ENCODE measurements at places on chromosomes 11 and 22. TPM values are rescaled to one million over a fixed set of nuclear protein-coding genes. Genes with fewer than 3 reads are reported as not detected.

The KRTAP5-7 gene
- 1.5 TPM for total RNA-seq

- DNase-seq, result no peak
Observed at GRCh38 chr11:130899106-130899505, 17.2 kb downstream of the SNX19 start.

- DNase-seq, result no peak
Observed at GRCh38 chr22:27238935-27239510, 562.5 kb downstream of the MN1 start.

DNA sequence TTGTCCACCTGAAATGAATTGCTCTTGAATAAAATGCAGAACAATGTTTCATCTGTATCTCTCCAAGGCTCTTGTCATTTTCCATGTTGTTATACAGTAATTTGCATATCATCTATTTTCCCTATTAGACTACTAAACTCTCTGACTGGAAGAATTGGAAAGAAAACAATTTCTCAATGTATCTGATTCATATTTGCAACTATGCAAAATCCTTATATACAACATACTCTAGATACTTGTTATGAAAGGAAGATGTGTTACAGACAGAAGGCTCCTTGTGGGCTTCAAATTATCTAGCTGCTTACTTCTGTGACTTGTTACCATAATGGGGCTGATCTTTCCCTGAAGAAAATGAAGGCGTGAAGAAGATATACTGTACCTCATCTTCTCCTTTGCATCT, 9.6 kb upstream of the SERGEF start:
- DNase-seq, result no peak

DNA sequence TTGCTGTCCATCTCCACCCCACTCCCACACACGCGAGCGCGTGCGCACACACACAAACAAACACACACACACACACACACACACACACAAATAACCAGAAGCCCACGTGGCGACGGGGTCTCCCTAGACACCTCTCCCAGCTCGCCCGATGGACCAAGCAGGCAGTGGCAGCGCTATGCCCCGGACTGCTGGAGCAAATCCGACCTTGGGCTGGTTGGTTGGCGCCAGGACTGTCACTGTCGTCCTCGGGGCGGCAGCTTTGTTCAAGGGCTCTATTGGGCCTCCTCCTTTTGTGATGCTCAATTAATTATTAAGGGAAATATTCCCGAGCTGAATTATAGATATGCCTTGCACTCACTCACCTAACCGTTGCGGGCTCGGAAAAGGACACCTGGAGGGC, 1.7 kb upstream of the KCNA4 start:
- peak; percentile 35 for DNase-seq

The CALCA gene
- not detected for total RNA-seq

DNA sequence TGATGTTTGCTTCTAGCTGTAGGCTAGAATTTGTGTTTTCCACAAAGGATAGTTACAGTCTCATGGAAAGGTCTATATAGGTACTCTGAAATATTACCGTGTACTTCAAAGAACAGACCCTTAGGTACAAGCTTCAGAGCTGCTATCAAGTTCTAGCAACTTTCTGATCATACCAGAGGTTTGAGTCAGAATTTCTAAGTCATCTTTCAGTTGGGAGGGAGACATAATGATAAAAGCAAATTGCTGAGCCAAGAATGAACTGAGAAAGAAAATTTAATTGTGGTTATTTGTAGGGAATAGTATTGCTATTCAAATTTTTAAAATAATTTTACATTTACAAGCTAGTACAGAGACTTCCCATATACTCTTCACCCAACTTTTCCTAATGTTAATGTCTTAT, 19.9 kb upstream of the ME3 start:
- DNase-seq, result no peak

Data from dorsolateral prefrontal cortex (tissue), 122 donors.